ENCODE measurements at places on chromosomes 13 and 19. TPM values are rescaled to one million over a fixed set of nuclear protein-coding genes. Genes with fewer than 3 reads are reported as not detected.
A peak's percentile ranks its signal among the peaks of the same experiment; 100 is the strongest.

DNA sequence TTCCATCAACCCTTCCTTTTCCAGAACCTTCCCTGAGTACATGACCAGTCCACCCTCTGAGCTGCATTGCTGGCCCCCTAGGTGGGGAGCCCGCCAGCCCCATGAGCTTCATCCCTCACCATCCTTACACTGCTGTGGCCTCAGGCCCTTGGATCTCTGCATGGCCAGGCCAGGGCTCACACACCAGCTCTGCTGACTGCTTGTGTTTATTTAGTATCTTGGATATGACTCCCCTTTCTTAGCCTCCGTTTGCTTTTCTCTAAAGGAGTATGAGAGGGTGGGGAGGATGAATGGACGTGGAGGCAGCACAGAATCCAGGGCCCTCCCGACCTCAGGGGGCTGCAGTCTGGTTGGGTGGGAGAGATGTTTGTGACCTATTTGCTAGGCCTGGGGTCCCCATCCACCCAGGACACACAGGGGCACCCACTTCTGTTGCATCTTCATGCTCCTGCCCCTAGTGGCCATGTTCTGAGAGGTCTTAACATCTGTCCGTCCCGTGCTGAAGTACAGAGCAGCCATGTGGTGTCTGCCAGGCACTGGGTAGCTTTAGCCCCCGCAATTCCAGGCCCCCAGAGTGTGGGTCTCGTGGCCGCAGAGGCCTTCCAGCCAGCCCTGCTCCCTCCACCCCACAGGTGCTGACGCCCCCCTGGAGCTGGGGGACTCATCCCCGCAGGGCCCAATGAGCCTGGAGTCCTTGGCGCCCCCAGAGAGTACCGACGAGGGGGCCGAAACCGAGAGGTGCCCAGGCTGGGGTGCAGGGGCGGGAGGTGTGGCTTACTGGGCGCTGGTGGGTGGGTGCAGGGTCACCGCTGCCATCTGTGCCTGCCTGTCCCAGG, 13.0 kb downstream of the ARHGEF1 start:
- no peak for DNase-seq

DNA sequence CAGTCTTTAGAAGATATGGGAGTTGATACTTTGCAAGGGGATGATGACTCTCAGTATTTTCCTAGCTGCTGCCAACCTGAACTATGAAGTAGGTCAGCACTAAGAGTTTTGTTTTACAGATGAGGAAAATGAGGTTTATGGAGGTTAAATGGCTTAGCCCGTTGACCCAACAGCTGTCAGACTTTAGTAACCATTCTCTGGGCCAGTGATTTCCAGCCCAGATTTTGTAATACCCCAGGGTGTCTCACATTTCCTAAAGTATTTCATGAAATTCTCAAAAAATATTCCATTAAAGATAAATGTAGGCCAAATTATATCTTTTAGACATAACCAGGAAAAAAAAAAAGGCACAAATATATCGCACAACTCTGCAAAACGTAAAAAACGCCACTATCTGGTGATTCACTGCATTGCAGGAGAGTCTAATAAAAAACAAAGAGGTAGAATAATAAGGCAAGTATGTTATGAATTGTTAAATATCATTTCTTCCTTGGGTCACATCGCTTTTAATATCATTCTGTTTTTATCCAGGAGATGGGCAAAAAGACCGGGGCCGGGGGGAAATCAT, 112.5 kb downstream of the DACH1 start:
- no peak for DNase-seq

The TTYH1 gene
- polyA plus RNA-seq = 1.9 TPM

The ATP4A gene
- polyA plus RNA-seq = not detected

GRCh38 chr19:18763674-18764590, 27.2 kb downstream of the COMP start:
- peak; percentile 92 for DNase-seq

The SLC10A2 gene
- polyA plus RNA-seq = 4.5 TPM

The PSG7 gene
- not detected for polyA plus RNA-seq

The LILRB1 gene
- polyA plus RNA-seq = 0.41 TPM

- no peak for DNase-seq
Measured at GRCh38 chr19:32097011-32097410, 248.4 kb upstream of the ZNF507 start.

The ZNF667 gene
- 2.9 TPM for polyA plus RNA-seq

The SLC1A6 gene
- polyA plus RNA-seq = not detected

- no peak for DNase-seq
Measured at GRCh38 chr19:23384858-23385257, 10.4 kb downstream of the ZNF91 start.

The FBXO17 gene
- polyA plus RNA-seq = 44.3 TPM

The CADM4 gene
- 47.0 TPM for polyA plus RNA-seq

The ZNF835 gene
- polyA plus RNA-seq = 1.7 TPM

GRCh38 chr13:90493667-90494066, 853.8 kb upstream of the MIR17HG start:
- DNase-seq = no peak

The RASGRP4 gene
- polyA plus RNA-seq = 0.80 TPM

DNA sequence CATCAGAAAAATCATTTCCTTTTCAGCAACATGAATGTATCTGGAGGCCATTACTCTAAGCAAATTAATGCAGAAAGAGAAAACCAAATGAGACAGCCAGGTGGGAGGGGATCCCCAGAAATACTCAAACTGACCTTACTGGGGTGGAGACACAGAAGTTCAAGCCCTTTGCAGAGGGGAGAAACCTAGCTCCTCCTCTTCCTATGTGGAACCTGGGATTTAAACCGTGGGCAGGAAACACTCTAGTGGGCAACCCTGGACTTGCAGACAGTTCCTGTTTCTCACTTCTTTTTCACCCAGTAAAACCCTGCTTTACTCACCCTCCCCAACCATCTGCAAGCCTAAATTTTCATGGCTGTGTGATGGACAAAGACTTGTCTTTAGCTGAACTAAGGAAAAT, 61.3 kb downstream of the SLITRK6 start:
- DNase-seq = no peak

The LILRB5 gene
- polyA plus RNA-seq = 1.1 TPM

GRCh38 chr19:28542394-28543243, 670.3 kb downstream of the UQCRFS1 start:
- DNase-seq = no peak

The R3HDM4 gene
- 47.4 TPM for polyA plus RNA-seq

DNA sequence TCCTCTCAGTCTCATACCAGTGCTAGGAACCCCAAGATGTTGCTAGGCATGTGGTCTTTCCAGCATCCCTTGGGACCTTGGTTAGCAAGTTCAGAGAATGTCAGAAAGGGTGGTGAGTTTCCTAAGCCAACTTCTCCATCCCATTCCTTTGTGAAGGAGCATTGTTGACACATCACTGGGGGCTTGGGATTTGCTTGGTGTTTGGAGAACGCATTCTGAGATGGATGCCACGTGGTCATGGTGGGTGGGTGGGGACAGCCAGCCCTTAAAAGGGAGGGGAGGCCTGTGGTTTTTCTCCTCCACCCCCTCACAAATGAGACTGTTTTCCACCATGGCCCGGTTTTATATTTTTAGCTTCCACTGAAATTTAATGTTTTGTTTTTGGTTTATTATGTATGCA, 83.3 kb upstream of the ZNF536 start:
- no peak for DNase-seq

The RNF225 gene
- polyA plus RNA-seq = not detected

DNA sequence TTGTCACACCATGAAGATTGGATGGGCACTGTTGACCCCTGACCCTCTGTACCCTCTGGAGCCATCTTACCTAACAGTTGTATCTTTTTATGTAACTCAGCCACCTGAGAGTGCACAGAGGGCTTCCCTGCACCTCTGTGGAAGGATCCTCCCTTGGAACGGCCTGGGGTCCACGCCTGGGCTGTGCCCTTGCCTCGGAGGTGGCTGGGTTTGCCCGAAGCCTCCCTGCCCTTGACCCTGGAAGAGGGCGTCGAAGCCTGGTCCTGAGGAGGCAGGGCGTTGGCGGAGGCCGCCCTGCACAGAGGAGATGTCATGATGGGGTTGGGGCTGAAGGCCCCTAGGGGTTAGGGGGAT, 241 bp downstream of the ODAD3 start:
- DNase-seq = no peak

- no peak for DNase-seq
Measured at GRCh38 chr19:31572102-31572975, 223.1 kb upstream of the TSHZ3 start.

DNA sequence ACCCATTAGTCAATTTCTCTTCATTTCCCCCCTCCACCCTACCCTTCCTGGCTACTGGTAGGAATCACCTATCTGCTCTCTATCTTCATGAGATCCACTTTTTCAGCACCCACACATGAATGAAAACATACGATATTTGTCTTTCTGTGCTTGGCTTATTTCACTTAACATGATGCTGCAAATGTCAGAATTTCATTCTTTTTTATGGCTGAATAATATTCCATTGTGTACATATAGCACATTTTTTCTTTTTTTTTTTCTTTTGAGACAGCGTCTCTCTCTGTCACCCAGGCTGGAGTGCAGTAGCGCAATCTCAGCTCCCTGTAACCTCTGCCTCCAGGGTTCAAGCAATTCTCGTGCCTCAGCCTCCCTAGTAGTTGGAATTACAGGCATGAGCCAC, 9.9 kb upstream of the CALM3 start:
- no peak for DNase-seq

DNA sequence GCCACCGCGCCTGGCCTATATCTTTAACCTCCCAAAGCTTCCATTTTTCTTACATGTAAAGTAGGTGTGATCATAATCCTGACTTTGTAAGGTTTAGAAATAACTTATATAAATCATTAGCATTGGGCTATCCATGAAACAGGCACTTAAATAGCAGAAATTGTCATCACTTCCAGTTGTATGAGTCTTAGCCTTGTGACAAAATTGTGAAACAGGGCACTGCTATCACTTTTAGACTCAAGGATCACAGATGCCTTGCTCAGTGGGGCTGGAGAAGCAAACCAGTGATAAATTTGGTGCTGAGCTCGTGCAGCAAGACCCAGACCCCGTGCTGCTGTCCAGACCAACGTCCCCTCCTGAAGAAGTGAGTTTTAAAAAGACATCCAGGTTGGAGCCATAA, 209.7 kb downstream of the KATNAL1 start:
- DNase-seq = no peak

The DACT3 gene
- polyA plus RNA-seq = 5.4 TPM

GRCh38 chr19:3768015-3768747, 3.8 kb downstream of the RAX2 start:
- DNase-seq = no peak

GRCh38 chr19:11196406-11197287, 698 bp downstream of the KANK2 start:
- peak; percentile 44 for DNase-seq

Data from kidney (tissue), 22 donors.